ENCODE measurements at places on chromosomes 12 and 14.

DNA sequence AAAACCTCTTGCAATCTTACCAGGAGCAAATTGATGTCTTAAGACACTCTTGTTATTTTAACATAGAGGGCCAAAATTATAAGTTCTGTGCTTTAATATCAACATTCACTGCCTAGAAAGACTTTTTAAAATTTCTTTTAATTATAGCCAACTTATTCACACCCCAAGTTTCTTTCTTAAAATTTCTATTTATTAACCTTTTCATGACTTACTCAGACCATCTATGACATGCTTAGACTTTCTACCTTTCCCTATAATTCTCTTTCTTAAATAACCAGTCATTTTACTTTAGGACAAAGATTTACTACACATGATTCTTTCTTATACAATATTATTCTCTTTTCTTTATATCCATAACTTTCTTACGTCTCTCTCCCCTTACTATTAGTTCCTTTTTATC, 220.4 kb downstream of the NUBPL start:
- no peak for DNase-seq

DNA sequence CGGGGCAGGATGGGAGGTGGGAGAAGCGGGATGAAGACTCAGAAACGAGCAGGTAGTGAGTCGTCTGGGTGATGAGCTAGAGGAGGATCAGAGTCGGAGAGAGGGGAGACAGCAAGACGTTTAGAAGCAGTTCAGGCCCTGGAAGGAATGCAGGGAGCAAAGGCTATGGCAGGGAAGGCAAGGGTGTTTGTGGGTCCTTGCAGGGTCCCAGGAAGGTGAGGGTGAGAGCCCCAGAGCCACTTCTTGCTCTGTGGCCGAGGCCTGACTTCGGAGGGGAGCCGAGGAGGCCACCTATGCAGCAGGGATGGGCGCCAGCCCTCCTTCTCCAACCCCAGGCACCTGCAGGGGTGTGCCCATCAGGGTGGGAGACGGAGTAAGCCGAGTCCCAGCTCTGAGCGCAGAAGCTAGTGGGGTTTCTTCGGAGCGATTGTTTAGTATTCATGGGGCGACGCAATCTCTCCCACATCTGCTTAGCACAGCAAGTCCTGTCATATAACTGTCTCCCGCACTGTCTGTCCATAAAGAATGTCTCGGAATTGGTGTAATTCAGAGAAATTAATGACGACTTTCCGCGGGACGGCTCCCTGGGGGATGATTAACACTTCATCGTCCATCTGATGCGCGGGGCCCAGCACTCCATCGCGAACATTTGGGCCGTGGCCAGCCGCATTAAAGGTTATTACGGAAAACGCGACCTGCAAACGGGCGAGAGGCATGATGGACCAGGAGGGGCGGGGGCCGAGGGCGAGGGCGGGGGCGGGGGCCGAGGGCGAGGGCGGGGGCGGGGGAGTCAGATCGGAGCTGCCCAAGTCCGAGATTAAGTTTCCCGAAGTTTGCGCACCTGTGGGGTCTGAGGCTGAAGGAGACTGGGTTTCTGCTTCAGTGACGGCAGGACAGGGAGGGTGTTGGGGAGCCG, 12.2 kb upstream of the CALCOCO1 start:
- DNase-seq, result no peak

- DNase-seq, result no peak
Measured at GRCh38 chr14:22844221-22845102, 8.1 kb downstream of the MMP14 start.

GRCh38 chr12:66449531-66449930, 147.2 kb downstream of the HELB start:
- DNase-seq, result no peak

DNA sequence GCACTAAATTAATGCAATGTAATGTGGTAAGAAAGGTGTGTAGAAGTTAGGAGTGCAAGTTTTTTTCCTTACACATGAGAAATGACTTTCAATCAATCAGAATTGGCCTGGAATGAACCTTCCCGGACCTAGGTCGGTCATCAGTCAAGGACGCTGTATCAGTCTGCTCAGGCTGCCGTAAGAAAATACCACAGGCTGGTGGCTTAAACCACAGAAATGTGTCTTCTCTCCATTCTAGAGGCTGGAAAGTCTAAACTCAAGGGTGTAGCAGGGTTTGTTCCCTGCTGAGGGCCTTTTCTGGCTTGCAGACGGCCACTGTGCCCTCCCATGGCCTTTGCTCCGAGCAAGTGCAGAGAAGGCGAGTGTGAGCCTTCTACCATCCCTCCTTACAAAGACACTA, 86.6 kb upstream of the DYNC1H1 start:
- DNase-seq, result no peak

DNA sequence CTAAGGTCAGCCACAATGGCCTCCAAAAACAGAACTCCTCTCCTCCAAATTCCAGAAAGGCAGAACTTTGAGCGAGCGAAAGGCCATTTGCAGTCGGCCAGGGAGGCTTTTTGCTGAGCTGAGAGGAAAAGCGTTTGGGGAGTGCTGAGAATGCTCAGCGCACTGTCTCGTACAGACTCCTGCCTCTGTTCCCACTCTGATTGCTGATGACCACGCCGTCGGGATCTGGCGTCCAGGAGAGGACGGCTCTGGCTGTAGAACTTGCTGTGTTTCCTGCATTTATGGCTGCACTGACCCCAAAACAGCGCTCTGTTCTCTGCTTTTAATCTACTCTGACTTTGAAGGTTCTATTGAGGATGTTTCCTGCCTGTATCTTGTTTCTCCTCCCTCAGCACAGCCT, 82.4 kb upstream of the WSCD2 start:
- no peak for DNase-seq

Data from GM12865 (cell line).